Activated CD8-positive, alpha-beta T cell treated with anti-CD3 and anti-CD28 coated beads for 36 hours (primary cell): ENCODE measurements at places on chromosomes 16 and 17. TPM values are rescaled to one million over a fixed set of nuclear protein-coding genes. Genes with fewer than 3 reads are reported as not detected.

DNA sequence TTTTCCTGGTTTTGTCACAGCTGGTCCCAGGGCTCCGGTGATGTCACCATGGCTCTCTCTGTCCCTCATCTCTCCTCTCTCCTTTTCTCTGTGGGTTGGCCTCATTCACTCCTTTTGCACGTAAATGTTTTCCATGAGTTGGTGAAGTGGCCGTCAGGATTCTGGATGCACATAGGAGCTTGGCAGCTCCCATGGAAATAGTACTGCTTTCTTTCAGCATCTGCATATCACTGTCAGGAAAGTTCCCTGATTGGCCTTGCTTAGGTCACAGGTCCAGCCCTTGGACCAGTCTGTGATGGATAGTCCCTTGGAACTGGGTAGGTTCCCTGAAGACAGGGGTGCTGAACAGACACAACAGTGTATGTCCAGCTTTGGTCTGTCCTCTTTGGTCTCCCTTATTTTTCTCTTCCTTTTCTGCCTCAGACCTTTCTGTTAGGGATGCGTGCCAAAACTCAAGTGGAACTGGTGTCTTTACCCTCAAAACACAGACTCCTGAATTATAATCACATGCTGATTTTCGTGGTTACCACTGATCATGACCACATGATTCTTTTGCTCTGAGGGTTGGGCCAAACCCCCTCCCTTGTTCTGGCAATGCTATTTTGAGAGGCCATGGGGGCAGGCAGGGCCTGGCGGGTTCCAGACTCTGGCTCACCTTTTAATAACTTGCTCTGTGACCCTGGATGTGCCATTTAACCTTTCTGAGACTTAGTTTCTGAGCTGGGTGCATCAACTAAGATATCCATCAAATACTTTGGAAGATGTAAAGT, 99.0 kb downstream of the MSI2 start:
- no peak for DNase-seq

- DNase-seq, result no peak
Measured at GRCh38 chr17:56752263-56752836, 81.4 kb downstream of the C17orf67 start.

GRCh38 chr17:68674029-68674925, 73.1 kb upstream of the FAM20A start:
- no peak for DNase-seq

- DNase-seq, result no peak
Measured at GRCh38 chr17:76196675-76197074, 43.6 kb downstream of the RNF157 start.

GRCh38 chr16:3131755-3132377, 3.0 kb upstream of the ZNF213 start:
- DNase-seq, result peak; percentile 73

DNA sequence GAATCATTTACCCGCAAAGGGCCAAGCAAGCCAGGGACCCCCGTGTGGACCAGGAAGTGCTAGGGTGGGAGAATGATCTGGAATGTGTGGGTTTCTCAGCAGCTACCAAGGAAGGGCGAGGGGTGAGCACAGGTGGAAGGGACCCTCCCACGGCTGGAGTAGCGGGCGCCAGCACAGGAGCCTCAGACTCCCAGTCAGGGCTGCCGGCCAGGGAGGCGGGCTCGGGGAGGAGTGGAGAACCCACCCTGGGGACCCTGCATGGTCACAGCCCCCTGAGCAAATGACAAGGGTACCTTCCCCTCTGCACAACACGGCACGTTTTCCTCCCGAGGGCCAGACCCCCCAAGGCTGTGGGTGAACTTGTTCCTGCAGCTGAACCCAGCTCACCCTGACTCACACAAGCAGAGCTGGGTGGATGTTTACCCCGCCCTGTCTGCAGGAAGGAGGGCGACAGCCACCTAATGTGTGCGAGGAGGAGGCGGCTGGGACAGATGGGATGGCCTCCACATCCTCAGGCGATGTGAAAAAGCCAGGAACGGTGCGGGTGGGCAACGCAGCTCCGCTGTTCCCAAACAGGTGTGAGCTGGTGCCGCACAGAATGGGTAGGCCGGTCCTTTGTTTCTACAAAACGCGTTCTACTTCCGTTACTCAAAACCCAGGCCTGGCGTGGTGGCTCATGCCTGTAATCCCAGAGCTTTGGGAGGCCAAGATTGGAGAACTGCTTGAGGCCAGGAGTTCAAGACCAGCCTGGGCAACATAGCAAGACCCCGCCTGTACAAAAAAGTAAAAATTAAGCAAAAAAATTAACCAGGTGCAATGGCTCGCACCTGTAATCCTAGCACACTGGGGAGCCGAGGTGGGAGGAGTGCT, 6.2 kb downstream of the ECI1 start:
- no peak for DNase-seq

- DNase-seq, result no peak
Measured at GRCh38 chr17:34110315-34110714, 144.8 kb upstream of the CCL2 start.

GRCh38 chr17:7146115-7146514, 31.5 kb upstream of the ASGR2 start:
- DNase-seq, result no peak

- DNase-seq, result no peak
Measured at GRCh38 chr17:76198702-76199101, 41.6 kb downstream of the RNF157 start.

DNA sequence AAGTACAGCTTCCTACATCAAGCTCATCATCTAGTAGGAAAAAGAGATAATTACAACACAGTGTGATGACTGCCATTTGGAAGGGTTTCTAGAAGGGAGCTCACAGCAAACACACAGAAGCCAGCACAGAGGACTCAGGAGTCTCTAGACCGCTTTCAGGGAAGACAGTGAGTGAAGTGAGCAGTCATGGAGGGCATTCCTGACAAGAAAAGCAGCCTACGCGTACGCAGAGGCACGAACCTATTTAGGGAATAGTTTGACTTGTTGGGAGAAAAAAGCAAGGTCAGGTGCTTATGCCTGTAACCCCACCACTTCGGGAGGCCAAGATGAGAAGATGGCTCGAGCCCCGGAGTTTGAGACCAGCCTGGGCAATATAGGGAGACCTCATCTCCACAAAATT, 8.4 kb upstream of the HASPIN start:
- no peak for DNase-seq

- peak; percentile 28 for DNase-seq
Measured at GRCh38 chr17:55421179-55421934, at the start of gene MMD. MMD (minus strand) TSS chr17:55421835; CDS start chr17:55421695, 140 bp downstream.

DNA sequence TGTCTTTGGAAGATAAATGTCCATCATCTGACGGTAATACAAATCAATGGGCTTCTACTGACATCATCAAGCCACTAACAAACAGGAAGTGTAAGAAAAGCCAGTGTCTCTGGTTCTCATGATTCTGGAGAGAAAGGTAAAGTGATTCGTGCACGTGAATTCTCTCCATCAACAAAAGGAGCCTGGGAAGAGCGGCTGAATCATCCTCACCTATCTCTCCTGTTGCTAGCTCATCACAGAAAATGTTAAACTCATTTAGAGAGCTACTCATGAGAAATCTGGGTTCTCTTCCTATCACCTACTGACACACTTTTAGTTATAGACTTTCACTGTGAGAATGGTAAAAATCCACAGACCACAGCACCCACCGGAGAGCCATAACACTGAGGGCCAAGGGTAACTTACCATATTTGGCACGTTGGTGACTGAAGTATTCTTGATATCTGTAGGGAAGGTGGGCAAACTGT, 70.3 kb downstream of the CREBBP start:
- peak; percentile 49 for DNase-seq

DNA sequence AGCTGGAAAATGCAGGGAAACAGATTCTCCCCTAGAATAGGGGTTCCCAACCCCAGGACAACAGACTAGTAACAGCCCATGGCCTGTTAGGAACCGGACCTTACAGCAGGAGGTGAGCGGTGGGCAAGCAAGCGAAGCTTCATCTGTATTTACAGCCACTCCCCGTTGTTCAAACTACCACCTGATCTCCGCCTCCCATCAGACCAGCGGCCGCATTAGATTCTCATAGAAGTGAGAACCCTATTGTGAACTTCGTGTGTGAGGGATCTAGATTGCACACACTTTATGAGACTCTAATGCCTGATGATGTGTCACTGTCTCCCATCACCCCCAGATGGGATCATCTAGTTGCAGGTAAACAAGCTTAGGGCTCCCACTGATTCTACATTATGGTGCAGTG, 3.5 kb downstream of the CD300LB start:
- DNase-seq, result no peak

DNA sequence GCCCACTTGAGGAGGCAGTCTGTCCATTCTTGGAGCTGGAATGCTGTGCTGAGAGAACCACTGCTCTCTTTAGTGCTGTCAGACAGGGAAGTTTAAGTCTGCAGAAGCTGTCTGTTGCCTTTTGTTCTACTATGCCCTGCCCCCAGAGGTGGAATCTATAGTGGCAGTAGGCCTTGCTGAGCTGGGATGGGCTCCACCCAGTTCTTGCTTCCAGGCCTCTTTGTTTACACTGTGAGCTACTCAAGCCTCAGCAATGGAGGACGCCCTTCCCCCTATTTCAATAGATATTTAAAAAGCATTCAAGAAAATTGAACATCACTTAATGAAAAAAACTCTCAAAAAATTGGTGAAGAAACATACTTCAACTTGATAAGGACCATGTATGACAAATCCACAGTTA, 313.5 kb downstream of the PHKB start:
- DNase-seq, result no peak

DNA sequence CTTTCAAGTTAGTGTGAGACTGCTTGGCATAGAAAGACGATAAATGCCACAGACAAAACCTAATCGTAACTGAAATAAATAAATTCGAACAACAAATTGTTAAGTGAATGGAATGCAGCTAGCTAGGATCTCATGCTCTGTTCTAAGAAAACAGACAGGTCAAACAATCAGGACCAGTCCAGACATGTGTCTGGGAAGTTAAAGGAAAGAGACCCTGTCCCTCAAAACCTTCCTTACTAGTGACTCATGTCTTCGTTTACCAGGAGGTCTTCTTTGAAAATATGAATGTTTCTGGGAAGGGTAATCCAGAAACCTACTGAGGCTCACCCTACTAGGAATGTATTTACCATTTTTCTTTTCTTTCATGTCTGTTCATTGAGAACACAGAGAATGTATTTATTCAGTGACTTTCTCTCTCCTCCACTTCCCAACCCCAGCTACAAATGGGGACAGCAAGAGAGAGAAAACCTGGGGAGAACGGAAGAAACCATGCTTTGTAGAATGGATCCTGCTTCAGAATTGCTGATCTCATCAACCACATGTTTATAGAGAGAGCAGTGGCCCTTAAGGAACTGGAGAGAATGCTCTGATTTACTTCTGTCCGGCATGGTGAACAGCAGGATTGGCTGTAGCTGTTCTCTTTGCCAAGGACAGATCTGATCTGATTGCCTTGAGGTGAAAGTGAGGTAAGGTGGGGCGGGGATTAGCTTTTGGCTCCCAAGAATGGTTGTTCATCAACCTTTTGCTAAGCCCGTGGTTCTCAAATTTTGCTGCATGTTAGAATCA, 39.4 kb upstream of the DHX8 start:
- DNase-seq, result no peak

- DNase-seq, result no peak
Measured at GRCh38 chr16:57025941-57026777, 36.8 kb downstream of the NLRC5 start.

DNA sequence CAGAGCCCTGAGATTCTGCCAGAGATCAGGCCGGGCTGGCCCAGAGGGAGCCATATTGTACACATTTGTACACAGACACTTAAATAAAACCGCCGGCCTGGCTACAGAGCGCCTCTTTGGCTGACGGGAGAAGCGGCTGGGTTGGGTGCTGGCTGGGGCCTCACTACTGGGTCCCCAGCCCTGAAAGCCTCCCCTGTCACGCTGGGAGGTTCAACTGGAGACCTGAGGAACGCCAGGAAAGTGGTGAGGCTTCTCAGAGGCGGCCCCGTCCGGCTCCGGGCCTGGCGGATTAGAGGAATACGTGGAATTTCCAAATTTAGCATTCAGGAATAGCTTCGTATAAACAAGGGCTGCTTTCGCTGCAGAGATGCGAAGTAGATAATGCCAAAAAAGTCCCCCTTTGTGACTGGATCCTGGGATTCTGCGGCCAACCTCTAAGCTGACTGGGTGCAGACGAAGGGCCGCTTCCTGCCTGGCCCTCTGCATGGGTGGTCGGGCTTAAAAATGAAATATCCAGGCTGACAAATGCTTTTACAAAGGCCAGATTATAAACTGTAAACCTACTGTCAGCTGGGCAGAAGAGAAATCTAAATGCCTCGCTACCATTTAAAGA, 252.4 kb downstream of the IRF8 start:
- no peak for DNase-seq

DNA sequence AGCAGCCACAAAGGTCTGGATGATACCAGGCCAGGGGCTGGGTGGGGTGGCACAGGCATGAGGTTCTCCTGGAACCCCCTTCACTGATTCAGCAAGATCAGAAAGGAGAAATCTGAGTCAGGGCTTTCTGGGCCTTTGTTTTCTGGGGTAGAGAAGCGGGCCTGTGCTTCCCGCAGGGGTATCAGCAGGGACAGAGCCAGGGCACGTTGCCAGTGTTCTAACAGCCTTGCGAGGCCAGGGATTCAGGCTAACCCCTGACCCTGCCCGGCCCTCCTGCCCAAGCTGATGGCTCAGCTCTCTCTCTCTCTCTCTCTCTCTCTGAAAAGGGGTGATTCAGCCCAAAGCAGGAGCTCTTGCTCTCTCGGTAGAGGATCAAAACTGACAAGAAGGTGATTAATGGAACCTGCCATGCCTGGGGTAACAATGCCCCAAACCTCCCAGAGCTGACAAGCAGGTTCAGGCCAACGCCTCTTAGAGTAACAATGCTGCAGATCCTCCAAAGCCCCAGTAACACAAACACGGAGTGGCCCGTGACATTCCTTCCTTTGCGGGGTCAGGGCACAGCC, 2.0 kb upstream of the KRT13 start:
- DNase-seq, result no peak

GRCh38 chr16:24344784-24345183, 88.6 kb downstream of the CACNG3 start:
- DNase-seq, result no peak

- no peak for DNase-seq
Measured at GRCh38 chr17:10733666-10734065, 3.8 kb upstream of the TMEM220 start.

DNA sequence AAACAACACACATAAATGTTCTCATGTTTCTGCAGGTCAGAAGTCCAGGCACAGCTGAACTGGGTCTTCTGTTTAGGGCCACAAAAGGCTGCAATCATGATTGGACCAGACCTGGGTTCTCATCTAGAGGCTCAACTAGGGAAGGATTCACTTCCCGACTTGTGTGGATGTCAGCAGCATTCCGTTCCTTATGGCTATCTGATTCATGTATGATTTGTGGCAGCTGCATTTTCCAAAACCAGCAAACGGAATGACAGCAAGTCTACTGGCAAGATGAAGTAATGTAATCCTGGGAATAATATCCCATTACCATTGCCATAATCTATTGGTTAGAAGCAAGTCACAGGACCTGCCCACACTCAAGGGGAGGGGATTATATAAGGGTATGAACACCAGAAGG, 22.1 kb downstream of the CEP112 start:
- DNase-seq, result no peak

- DNase-seq, result no peak
Measured at GRCh38 chr16:64826374-64826773, 295.5 kb downstream of the CDH11 start.

GRCh38 chr16:48820379-48820778, 210.4 kb upstream of the N4BP1 start:
- no peak for DNase-seq

HSD11B2 gene
- total RNA-seq, result 2.3 TPM

VTN gene
- total RNA-seq, result 0.11 TPM

IRX5 gene
- total RNA-seq, result 0.34 TPM

SOST gene
- not detected for total RNA-seq

LAT gene
- total RNA-seq, result 193 TPM

UBTF gene
- total RNA-seq, result 129 TPM

PYDC1 gene
- not detected for total RNA-seq

TMC8 gene
- total RNA-seq, result 197 TPM

GP1BA gene
- total RNA-seq, result not detected
